Fibroblast of skin of left biceps (primary cell): ENCODE measurements at places on chromosomes 4 and X.

DNA sequence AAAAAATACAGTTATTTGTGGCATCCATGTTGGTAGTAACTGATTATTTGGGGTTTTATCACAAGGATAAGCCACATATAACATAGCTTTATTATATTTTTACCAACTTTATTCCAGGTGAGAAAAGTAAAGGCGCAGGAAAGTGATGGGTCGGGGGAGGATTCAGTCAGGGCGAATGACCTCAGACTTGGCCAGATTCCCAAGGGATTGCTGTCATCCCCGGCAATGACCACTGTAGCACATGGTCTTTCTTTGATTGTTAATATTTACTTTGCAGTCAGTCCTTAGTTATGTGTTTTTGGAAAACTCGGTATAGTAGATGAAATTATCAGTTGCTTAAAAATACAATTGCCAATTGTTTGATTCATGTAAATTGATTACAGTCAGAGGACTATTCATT, 17.6 kb downstream of the GRIA3 start:
- no peak for DNase-seq

DNA sequence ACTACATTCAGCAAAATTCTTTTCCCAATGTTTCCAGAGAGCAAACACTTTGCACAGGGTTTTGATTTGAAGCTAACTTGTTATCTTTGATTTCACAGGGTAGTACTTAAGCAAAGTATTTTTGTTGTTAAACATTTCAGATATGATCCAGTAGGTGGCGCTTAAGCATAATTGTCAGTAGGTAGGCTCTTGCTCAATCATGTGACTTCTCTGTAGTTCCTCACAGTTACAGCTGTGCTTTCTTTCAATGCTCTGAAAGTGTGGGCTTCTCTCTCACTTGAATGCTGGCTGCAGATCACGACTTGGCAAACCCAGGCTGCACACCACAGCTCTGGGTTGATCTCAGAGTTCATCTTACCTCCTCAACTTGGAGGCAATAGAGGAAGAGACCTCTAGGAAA, 1016.5 kb downstream of the SH3BGRL start:
- DNase-seq: no peak

GRCh38 chr4:139514382-139515059, 41.5 kb downstream of the SETD7 start:
- DNase-seq: no peak

- DNase-seq: no peak
Observed at GRCh38 chr4:94216394-94216793, 8.7 kb downstream of the SMARCAD1 start.

DNA sequence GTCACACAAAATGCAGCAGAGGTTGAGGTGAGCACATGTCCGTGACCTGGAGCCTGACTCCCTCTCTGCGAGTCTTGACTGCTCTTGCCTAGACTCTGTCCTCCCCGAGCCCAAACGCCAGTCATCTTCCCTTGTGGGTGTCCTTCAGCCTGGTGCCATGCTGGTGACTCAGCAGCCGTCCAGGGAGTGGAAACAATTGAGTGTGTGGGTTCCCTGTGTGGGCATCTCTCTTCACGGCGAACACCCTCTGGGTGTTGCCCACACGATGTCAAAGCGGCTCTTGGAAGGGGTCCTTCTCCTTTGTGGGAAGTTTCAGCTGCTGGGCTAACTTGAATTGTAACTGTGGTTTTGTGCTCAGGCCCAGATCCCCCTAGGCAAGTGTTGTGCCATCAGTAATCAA, 17.5 kb upstream of the MSANTD1 start:
- no peak for DNase-seq

DNA sequence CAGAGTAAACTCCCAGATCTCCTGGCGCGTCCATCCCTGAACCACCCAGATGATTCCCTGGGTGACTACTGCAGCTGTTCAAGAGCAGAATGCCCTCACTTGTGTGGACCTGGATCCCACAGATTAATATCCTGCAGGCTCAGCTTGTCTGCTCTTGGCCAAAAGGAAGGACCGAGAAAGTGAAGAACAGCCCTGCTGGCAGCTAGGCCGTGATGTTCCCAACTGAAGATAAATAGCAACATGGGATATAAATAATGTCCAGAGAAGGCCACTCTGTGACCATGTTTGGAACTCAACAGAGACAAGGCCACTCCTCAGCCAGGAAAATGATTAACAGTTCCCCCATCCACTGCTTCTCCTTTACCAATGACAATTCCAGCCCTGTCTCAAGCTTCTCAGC, 21.5 kb downstream of the SUPT20HL2 start:
- DNase-seq: no peak

DNA sequence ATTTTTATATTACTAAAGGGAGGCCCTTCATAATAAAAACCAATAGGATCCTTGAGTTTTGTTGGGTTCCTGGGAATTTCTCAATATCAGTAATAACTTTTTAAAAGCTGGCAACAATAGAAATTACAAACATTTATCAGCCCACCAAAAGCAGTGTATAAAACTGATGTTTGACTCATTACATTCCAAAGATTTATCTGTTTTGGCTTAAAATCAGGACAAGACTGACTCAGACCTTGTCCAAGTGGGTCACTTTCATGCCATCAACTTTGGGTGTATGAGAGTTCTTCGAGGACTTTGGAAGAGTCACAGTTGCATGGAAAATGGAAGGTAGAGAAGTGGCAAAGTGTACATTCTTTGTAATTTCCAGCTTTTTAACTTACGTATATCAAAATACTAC, 102.8 kb downstream of the FRMPD4 start:
- no peak for DNase-seq
